CD4-positive, alpha-beta T cell treated with Interleukin-6 at 100 ng/mL for 8 hours (primary cell): ENCODE measurements at places on chromosomes 11 and 22.

DNA sequence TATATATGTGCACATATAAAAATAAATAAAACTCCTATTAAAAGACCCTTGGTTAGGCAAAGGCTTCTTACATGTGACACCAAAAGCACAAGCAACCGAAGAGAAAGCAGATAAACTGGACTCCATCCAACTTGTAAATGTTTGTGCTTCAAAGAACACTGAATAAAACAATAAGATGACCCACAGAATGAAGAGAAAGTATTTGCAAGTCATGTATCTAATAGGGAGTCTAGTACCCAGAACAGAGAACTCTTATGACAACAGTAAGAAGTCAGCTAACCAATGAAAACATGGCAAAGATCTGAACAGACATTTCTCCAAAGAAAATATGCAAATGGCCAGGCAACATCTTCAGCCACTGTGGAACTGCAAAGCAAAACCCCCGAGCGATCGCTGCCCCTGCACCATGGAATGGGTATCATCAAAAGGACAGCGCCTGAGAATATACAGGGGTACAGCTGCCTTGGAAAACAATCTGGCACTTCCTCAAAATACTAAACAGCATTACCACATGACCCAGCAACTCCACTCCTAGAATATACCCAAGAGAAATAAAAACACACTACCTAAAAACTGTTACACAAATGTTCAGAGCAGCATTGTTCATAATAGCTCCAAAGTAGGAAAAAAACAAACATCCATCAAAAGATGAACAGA is 17.2 kb downstream of the BRD1 start:
- no peak for DNase-seq

- DNase-seq: no peak
These were observed 10.2 kb upstream of the POU2F3 start for GRCh38 chr11:120229451-120230424.

- DNase-seq: no peak
These were observed 39.8 kb downstream of the MUC6 start for GRCh38 chr11:996681-997080.

DNA sequence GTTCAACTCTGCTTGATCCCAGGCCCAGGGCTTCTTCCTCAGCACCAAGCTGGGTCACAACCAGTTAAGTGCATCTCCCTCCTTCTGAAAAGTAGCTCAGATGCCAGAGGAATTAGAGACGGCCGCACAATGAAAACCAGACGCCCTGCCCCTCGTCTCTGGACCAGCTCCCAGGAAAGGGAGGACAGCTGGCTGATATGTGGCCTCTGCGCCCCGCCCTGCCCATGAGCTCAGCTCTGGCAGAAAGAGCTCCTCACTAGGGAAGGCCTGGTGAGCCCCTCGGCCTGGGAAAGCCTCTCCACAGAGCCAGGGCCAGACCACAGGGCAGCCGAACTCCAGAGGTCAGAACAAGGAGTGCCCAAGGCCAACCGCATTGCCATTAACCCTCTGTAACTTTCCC is 18.1 kb upstream of the SCGB1A1 start:
- no peak for DNase-seq

GRCh38 chr11:57318178-57318577 is 6.6 kb downstream of the TNKS1BP1 start:
- DNase-seq: no peak

GRCh38 chr11:110362971-110363509 is 66.6 kb upstream of the RDX start:
- DNase-seq: no peak

- no peak for DNase-seq
These were observed 21.2 kb upstream of the BDNF start for GRCh38 chr11:27721264-27722116.

GRCh38 chr11:33362051-33362910 is 105.1 kb downstream of the HIPK3 start:
- peak; percentile 16 for DNase-seq

DNA sequence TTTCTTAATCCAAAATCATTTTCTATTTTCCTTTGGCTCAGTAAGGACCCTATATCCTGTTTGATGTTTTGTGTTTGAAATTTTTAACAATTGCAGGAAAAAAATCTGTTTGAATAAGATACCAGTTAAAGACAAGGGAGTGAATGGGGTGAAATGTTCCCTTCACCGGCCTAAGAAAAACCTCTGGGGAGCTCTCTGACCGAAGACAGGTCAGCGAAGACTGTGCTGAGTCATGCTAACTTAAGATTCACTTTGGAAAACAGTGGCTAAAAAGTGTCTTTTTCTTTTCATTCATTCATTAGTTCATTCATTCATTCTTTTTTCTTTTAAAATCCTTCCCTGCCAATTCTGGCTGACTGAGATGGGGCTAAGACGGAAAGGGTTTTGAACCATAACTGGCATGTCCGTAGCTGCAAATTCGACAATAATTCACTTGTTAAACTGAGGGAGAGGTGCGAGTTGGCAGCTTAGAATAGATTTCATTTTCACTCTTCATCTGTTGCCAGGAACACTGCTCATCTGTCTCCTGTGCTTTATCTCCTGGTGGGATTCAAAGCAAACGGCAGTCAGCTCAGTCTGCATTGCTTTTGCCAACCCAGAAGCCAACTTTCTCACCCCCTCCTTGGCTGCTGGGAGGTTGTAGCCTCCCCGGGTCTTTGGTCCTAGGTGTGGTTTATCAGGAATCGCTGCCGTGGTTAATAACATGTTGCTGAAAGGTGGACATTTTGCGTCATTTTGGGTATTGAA is 434.0 kb upstream of the LARGE1 start:
- DNase-seq: no peak
